Type B pancreatic cell (in vitro differentiated cells): ENCODE measurements at places on chromosomes 2 and 18. TPM values are rescaled to one million over a fixed set of nuclear protein-coding genes. Genes with fewer than 3 reads are reported as not detected.

Gene IL18R1
- 5.8 and 9.8 TPM in 2 replicates for total RNA-seq

Gene REG1B
- total RNA-seq = not detected in 2 replicates

Gene BARD1
- total RNA-seq = 24.3 and 25.7 TPM in 2 replicates

Gene SLC23A3
- total RNA-seq = 5.5 and 6.1 TPM in 2 replicates

DNA sequence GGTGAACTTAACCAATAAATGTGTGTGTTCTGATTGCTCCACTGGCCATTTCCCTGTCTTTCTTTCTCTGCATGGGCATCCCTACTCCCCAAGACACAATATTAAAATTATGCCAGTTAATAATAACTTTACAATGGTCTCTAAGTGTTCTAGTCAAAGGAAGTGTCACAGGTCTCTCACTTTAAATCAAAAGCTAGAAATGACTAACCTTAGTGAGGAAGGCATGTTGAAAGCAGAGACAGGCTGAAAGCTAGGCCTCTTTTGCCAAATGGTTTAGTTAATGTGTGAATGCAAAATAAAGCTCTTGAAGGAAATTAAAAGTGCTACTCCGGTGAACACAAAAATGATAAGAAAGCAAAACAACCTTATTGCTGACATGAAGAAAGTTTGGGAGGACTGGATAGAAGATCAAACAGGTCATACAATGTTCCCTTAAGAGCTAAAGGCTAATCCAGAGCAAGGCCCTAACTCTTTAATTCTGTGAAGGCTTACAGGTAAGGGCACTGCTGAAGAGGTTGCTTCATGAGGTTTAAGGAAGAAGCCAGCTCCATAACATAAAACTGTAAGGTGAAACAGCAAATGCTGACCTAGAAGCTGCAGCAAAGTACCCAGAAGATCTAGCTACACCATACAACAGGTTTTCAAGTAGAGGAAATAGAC lies 44.0 kb upstream of the ARHGAP15 start:
- H3K4me3 ChIP-seq = no peak overlapping the region
- no peak for DNase-seq
- H3K27me3 ChIP-seq = no peaks in the 10 kb centered on the region
- no peak overlapping the region for H3K27ac ChIP-seq
- no peaks in the 10 kb centered on the region for H3K4me1 ChIP-seq

GRCh38 chr2:159592441-159592840 lies 23.9 kb downstream of the BAZ2B start:
- H3K27me3 ChIP-seq = no peaks in the 10 kb centered on the region
- peaks cover 17% of the 10 kb centered on the region for H3K36me3 ChIP-seq
- peaks cover 4% of the 10 kb centered on the region for H3K4me1 ChIP-seq
- no peak for DNase-seq
- no peak overlapping the region for H3K4me3 ChIP-seq

DNA sequence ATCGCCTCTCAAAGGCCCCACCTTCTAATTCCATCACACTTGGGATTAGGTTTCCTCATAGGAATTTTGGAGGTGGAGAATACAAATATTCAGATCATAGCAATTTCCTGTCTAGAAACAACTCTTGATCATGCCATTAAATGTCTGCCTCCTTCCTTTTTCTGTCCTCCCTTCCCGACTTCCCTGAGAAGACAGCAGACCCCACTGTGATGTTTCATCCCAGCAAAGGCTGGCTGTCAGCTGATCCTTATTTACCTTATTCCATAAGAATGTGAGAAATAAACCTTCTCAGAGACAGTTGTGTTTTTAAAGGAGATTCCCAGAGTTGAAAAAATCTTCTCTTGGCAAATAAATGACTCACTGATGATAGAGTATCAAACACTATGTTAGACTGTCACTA lies 133.9 kb downstream of the TDRD15 start:
- no peak overlapping the region for H3K27ac ChIP-seq
- no peak for DNase-seq
- peaks cover 30% of the 10 kb centered on the region for H3K4me1 ChIP-seq
- H3K27me3 ChIP-seq = peaks cover 9% of the 10 kb centered on the region

GRCh38 chr2:72570413-72570812 lies 255.4 kb downstream of the EXOC6B start:
- no peaks in the 10 kb centered on the region for H3K4me1 ChIP-seq
- peaks cover 9% of the 10 kb centered on the region for H3K36me3 ChIP-seq
- H3K27ac ChIP-seq = no peak overlapping the region

GRCh38 chr2:104606056-104606455 lies 247.9 kb upstream of the POU3F3 start:
- no peaks in the 10 kb centered on the region for H3K27me3 ChIP-seq
- DNase-seq = no peak
- H3K36me3 ChIP-seq = no peaks in the 10 kb centered on the region
- H3K4me1 ChIP-seq = no peaks in the 10 kb centered on the region
- no peak overlapping the region for H3K27ac ChIP-seq

DNA sequence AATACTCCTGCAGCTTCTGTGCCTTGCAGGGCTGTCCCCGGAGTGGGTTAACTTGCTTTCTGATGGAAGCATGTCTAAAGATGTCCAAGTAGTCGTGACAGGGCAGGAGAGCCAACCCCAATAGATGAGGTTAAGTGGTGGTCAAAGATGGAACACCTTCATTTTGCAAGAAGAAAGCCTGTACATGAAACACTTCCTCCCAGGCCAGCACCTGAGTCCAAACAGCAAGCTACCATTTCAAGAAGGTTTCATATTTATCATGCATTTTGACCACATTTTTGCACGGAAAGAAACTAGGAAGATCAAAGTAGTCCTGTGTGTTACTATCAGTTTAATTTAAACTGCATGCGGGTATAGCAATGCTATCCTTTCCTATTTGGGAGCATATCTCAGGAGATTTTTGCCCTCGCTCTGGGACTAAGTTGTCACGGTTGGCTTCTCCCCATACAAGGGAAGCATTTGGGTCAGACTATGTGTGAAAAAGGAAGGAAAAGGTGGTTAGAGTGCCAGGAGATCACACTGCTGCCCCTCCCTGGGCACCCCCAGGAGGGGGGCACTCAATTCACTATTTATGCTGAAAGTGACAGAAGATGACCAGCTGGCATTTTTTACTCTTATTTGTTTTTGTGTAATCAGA lies 187.6 kb downstream of the ZNF521 start:
- H3K36me3 ChIP-seq = no peaks in the 10 kb centered on the region
- peaks cover 3% of the 10 kb centered on the region for H3K27me3 ChIP-seq
- peaks cover 36% of the 10 kb centered on the region for H3K4me1 ChIP-seq
- H3K27ac ChIP-seq = no peak overlapping the region

DNA sequence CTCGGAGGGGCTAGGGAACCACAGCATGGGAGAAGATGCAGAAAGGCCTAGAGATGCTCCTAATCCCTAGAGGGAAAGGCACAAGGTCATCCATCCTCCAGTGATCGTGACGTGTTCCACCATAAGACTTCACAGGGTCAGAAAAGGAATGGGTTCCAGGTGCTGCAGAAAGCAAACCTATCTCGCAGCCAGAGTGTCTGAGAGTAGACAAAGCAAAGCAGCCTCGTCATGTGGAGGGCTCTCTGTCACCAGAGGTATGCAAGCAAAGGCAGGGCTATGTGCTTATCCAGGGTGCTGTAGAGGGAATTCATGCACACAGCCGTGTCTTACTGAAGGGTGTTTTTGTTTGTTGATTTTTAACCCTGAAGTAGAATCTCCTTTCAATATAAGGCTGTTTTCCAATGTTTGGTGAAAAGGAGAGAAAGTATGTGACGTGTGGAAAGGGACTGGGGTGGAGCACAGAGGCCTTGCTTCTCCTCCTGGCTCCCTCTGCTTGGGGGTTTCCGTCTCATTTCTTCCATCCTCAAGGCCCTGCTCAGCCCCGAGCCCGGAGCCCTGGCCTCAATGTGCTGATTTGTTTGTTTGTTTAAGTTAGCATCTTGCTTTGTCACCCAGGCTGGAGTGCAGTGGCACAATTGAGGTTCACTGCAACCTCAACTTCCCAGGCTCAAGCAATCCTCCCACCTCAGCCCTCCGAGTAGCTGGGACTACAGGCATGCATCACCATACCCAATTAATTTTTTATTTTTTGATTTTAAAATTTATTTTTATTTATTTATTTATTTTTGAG lies 3.0 kb downstream of the GPR55 start:
- no peak overlapping the region for H3K27ac ChIP-seq
- H3K4me3 ChIP-seq = no peak overlapping the region
- H3K4me1 ChIP-seq = no peaks in the 10 kb centered on the region
- H3K27me3 ChIP-seq = peaks cover 4% of the 10 kb centered on the region
- DNase-seq = no peak

GRCh38 chr2:172836347-172836821 lies 100.7 kb downstream of the RAPGEF4 start:
- no peaks in the 10 kb centered on the region for H3K27me3 ChIP-seq
- H3K4me1 ChIP-seq = peaks cover 13% of the 10 kb centered on the region
- no peak for DNase-seq
- H3K27ac ChIP-seq = peak overlapping the region; percentile 65
- no peaks in the 10 kb centered on the region for H3K36me3 ChIP-seq
- H3K4me3 ChIP-seq = no peak overlapping the region

GRCh38 chr18:6948281-6949055 lies 169.1 kb downstream of the LAMA1 start:
- no peak overlapping the region for H3K4me3 ChIP-seq
- no peak for DNase-seq
- H3K27me3 ChIP-seq = no peaks in the 10 kb centered on the region
- H3K27ac ChIP-seq = peak overlapping the region; percentile 65

DNA sequence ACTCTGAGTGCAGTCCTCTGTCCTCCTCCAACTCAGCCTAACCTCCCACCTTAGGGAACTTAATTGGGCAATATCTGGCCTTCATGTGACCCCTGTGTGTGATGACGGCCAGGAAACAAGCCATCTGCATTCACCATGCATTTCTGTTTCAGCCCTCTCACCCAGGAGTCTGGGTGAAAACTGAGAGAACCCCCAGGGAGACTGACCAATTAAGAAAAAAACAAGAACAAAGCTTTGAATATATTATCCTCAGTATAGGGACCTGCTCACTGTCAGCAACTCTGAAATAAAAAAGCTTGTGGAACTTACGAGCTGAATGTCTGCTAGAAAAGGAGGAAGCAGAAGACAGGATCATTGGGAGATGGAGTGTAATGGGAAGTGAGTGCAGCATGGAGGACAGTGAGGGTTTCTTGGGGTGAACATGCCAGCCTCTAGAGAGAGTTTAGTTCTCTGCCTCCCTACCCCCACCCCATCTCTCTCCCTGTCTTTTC lies 9.5 kb downstream of the MAPRE2 start:
- no peak for DNase-seq
- H3K36me3 ChIP-seq = peaks cover 9% of the 10 kb centered on the region
- no peaks in the 10 kb centered on the region for H3K27me3 ChIP-seq
- H3K27ac ChIP-seq = peak overlapping the region; percentile 40

DNA sequence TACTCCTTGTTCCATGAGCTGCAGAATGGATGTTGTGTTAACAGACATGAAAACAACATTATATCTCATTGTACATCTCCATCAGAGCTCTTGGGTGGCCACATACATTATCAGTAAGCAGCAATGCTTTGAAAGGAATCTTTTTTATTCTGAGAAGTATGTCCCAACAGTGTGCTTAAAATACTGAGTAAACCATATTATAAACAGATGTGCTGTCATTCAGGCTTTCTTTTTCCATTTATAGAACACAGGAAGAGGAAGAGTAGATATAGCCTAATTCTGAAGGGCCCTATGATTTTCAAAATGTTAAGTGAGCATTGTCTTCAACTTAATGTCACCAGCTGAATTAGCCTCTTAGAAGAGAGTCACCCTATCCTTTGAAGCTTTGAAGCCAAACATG lies 44.3 kb upstream of the CABYR start:
- H3K36me3 ChIP-seq = peaks cover 27% of the 10 kb centered on the region
- no peaks in the 10 kb centered on the region for H3K4me1 ChIP-seq
- no peak overlapping the region for H3K4me3 ChIP-seq
- no peak for DNase-seq
- no peak overlapping the region for H3K27ac ChIP-seq

DNA sequence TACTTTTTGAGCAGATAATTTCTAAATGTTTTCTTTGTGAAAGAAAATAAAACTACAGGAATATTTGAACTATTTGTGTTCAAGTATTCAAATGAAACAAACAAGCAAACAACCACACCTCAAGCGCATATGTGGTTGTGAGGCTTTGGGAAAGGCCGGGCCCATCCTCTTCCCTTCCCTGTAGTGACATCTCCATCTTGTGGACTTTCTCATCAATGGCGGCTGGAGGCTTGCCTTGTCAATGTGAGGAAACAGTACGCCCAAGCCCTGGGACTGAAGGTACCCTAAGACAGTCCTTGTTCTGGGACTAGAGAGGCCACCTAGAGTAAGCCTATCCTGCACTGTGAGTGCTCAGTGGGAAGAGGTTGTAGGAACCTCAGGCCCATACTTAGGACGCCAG lies 166.8 kb downstream of the TPGS2 start:
- no peaks in the 10 kb centered on the region for H3K27me3 ChIP-seq
- H3K4me3 ChIP-seq = no peak overlapping the region
- H3K4me1 ChIP-seq = no peaks in the 10 kb centered on the region
- no peak overlapping the region for H3K27ac ChIP-seq

- no peak for DNase-seq
- no peak overlapping the region for H3K27ac ChIP-seq
- H3K27me3 ChIP-seq = no peaks in the 10 kb centered on the region
- H3K36me3 ChIP-seq = no peaks in the 10 kb centered on the region
Observed at GRCh38 chr2:154400563-154401290, 297.8 kb upstream of the KCNJ3 start.

- DNase-seq = no peak
- H3K36me3 ChIP-seq = no peaks in the 10 kb centered on the region
- H3K27me3 ChIP-seq = peaks cover 12% of the 10 kb centered on the region
- peaks cover 68% of the 10 kb centered on the region for H3K4me1 ChIP-seq
Observed at GRCh38 chr2:120791962-120792297, 56.3 kb downstream of the GLI2 start.

GRCh38 chr2:197821550-197822289 lies 17.3 kb downstream of the PLCL1 start:
- no peak for DNase-seq
- no peak overlapping the region for H3K27ac ChIP-seq
- H3K4me3 ChIP-seq = no peak overlapping the region
- H3K4me1 ChIP-seq = no peaks in the 10 kb centered on the region

DNA sequence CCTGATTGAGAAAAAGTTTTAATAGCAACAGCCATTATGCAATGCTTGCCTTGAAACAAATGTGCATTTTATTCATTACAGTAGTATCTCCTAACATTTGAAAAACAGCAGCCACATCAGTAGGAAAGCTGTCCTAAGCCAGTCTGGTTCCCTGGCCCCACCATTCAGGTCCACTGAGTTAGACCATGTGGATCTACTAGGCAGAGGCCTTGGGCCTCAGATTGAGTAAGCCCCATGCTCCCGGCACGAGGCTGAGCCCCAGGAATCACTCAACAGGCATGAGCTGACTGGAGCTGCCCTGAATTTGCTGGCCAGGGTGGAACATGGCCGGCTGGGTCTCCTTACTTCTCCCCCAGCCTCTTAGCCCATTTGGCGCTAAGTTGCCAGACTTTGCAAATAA lies 103.4 kb downstream of the ZFP36L2 start:
- H3K36me3 ChIP-seq = no peaks in the 10 kb centered on the region
- H3K4me3 ChIP-seq = no peak overlapping the region
- peaks cover 29% of the 10 kb centered on the region for H3K4me1 ChIP-seq
- H3K27me3 ChIP-seq = no peaks in the 10 kb centered on the region
- no peak overlapping the region for H3K27ac ChIP-seq
- DNase-seq = no peak

- no peaks in the 10 kb centered on the region for H3K36me3 ChIP-seq
- no peaks in the 10 kb centered on the region for H3K4me1 ChIP-seq
- H3K27ac ChIP-seq = no peak overlapping the region
- no peak for DNase-seq
- no peak overlapping the region for H3K4me3 ChIP-seq
Observed at GRCh38 chr18:70496353-70497294, 207.8 kb downstream of the SOCS6 start.

- no peak overlapping the region for H3K27ac ChIP-seq
- peak; percentile 50 for DNase-seq
- H3K27me3 ChIP-seq = peaks cover 9% of the 10 kb centered on the region
- no peak overlapping the region for H3K4me3 ChIP-seq
Observed at GRCh38 chr2:127588241-127588640, 52.8 kb downstream of the MYO7B start.

GRCh38 chr2:189595417-189595816 lies 14.8 kb upstream of the SLC40A1 start:
- no peaks in the 10 kb centered on the region for H3K27me3 ChIP-seq
- no peak for DNase-seq
- H3K4me3 ChIP-seq = no peak overlapping the region
- no peaks in the 10 kb centered on the region for H3K36me3 ChIP-seq
